T-helper 2 cell (primary cell): ENCODE measurements at places on chromosomes 2 and 18.

GRCh38 chr2:241760301-241760771 lies 16.3 kb upstream of the GAL3ST2 start:
- no peak for DNase-seq

GRCh38 chr2:67456428-67456827 lies 59.3 kb downstream of the ETAA1 start:
- no peak for DNase-seq

DNA sequence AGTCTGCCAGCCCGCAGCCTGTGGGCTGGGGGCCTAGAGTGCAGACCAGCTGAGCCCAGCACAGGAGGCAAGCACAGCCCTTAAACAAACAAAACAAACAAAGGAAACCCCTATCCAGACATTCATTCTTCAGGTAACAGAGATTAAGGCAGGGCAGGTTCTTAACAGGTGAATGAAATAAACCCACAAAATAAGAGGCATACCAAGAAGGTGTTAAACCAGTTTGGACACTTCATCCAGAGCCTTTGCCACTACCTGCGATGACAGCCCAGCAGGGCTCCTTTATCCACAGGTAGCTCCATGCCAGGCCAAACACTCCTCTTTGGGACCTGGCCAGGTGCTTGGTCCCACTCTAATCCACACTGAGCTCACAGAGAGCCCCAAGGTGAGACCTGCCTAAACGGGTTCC lies 209.7 kb upstream of the SIX2 start:
- DNase-seq, result no peak

DNA sequence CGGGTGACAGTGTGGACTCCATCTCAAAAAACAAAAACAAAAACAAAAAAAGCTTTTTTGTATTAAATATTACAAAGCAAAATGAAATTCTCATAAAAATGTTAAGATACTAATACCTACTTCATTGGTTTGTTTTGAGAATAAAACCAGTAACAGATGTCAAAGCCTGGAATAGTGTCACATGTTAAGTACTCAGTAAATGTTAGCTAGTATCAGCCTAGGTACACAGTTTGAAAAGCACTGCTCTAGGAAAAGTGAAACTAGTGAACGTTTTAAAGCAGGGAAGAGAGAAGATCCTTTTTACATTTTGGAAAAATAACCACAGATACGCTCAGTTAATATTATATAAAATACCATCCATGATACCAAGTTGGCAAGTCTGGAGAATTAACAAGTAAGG lies 37.1 kb upstream of the ADAM17 start:
- DNase-seq, result no peak

DNA sequence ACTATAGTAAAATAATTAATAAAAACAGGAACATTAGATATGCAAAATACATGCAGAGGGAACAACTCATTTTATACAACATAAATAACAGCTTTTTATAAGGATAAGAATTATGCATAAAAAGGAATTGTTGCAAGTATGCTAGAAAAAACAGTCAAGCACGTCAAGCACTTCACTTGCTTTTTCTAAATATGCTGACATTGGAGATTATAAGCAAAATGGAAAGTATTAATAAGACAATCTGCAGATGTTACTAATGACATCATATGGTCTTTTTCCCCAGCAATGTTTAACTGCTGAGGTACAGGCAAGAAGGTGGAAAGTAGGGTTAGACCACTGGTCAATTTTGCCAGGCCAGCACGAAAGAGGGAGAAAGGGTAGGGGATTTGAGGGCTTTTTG lies 111.7 kb downstream of the HIBCH start:
- no peak for DNase-seq

DNA sequence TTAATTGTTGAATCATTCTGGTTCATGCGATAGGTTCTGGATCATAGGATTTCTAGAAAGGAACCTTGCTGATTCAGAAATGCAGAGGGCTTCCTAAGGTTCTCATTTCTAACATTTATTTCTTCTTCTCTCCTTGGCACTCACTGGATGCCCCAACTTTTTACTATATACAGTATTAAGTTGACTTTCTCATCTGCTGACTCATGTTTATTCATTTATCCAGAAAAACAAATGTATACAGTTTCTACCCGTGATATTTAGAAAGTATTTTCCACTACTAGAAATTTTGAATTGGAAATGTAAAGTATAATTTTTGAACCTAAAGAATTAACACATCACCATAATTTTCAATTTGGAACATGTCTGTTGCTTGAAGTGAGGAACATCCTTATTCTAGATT lies 32.2 kb upstream of the OTX1 start:
- DNase-seq, result no peak

DNA sequence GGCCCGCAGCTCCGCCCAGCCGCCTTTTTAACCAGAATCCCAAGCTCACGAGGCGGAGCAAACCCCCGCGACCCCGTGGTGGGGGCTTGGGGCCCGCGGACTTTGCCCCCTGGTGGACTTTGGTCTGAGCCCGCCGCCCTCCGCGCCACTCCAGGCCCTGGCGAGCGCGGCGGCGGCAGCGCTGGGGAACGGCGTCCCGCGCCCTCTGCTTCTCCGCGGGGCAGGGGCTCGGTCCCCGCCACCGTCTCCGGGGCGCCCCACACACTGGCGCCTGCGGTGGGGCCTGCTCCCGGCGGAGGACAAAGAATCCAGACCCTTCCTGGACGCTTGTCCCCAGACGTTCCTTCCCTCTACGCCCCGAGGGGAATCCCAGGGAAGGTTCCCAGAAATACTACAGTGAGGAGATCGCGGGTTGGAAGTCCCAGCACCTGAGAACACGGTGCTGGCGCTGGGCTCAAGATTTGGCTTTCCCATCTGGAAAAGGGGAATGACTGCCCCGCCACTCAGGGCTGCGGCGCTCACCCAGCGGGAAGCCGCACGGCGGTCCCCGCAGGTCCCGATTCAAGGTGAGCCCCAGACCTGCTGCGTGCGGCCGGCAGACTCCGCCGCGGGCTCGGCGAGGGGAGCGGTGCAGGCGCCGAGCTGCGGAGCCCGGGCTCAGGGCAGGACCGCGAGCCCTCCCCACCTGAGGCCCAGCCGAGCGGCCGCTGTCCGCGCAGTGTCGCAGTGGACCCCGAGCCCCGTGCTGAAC lies at the start of gene HAAO:
Gene HAAO (minus strand): TSS at position 1 of the 751 bp plus-strand sequence. CDS start 47 bp downstream, outside the sequence.
- no peak for DNase-seq

DNA sequence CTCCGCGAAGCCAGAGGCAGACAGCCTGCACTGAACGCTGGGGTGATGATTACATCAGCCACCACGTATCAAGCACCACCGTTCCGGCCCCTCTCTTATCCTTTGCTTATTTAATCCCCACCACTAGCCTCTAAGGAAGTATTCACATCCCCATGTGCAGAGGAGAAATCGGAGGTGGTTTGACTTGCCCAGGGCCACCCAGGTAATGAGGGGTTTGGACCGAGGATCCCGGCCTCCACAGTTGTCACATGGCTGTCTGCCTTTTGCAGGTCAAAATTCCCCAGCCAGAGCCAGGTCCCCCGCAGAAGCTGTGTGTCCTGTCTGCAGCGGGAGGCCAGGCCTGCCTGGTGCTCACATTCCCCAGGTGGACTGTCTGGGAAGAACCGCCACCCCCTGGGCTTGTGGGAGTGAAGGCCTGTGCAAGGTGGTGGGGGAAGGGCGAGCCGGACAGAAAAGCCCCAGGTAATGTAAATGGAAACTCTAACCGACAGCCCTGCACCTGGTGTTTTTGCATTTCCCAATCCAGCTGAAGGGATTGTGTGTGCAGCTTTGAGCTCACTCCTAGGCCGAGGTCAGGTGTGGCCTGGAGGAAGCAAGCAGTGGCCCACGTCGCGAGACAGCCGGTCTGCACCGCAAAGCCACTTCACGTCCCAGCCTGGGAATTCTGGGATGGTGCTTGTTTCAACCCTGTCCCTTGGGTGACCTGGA lies 108.5 kb upstream of the ID2 start:
- no peak for DNase-seq

GRCh38 chr2:162433491-162433890 lies 89.6 kb downstream of the GCA start:
- no peak for DNase-seq

- no peak for DNase-seq
Observed at GRCh38 chr18:66461344-66461743, 142.5 kb downstream of the CDH19 start.

GRCh38 chr2:216478151-216478550 lies 20.5 kb upstream of the RPL37A start:
- DNase-seq, result no peak

DNA sequence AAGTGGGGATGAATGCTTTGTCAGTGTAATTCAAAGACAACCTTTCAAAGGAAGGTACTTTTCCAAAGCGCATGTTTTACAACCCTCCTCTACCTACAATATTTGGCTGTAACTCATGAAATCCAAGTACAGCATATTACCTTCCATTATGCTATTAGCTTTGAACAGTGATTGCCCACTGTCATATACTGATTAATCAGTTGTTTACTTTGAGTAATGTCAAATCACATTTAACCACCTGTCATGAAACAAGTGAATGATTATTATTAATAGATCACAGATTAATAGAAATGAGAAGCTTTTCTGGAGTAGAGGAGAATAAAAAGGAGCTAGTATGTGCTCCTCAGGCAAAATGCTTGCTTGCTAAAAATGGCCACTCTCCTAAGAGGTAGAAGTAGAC lies 150.5 kb upstream of the SMAD7 start:
- no peak for DNase-seq

- DNase-seq, result no peak
Observed at GRCh38 chr18:8747440-8747937, 42.1 kb downstream of the MTCL1 start.

DNA sequence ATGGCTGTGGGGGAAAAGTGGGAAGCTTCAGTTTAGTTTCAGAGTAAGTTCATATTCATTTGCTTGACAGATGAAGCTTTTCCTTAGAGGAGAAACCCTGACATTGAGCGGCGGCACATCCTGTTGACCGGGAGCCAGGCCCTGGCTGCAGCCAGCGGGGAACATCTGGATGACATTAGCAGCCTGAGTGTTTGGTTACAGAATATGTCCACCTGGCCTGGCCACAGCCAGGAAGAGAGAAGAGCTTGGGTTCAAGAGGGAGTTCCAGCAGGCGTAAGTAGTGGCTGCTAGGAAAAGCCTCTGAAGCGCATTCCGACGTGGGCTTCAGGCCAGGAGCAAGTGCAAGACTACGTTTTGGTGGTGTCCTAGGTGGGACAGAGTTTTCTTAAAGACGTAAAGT lies 144.9 kb upstream of the MYCN start:
- DNase-seq, result no peak

DNA sequence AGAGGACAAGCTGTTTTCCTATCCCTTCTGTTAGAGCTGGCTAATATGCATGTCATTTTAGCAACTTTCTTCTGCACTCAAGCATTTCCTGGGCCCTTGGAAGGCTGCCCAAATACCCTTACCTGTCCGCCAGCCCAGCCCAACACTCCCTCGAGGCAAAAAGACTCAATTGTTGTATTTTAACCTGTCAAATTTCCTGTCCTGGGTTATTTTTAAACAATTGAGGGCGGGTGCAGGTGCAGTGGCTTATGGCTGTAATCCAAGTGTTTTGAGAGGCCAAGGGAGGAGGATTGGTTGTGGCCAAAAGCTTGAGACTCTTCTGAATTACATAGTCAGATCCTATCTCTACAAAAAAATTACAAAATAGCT lies 125.0 kb upstream of the ARHGAP28 start:
- DNase-seq, result no peak

GRCh38 chr2:158482594-158482993 lies 25.8 kb downstream of the PKP4 start:
- no peak for DNase-seq

DNA sequence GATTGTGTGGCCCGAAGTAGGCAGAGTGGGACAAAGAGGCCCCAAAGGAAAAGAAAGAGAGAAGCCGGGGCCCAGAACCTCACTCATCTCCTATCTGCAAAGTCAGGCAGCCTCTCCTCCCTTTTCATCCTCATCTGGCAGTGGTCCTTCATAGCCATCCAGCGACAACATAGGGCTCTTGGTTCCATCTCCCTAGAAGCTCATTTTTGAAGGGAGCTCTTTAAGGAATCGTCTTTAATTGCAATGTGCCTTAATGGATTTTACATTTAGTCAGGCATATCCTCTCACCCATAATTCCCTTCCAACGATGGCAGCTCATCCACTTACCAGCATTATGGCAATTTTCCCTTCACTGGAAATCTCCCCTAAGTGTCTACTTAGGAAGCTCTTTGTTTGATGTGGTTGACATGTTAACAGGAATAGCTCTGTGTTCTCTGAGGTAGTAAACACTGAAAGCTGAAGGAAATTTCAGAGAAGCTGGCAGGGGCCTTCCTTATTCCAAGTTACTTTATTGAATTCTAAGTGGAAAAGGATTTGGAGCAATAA lies 780.6 kb downstream of the TSN start:
- no peak for DNase-seq

DNA sequence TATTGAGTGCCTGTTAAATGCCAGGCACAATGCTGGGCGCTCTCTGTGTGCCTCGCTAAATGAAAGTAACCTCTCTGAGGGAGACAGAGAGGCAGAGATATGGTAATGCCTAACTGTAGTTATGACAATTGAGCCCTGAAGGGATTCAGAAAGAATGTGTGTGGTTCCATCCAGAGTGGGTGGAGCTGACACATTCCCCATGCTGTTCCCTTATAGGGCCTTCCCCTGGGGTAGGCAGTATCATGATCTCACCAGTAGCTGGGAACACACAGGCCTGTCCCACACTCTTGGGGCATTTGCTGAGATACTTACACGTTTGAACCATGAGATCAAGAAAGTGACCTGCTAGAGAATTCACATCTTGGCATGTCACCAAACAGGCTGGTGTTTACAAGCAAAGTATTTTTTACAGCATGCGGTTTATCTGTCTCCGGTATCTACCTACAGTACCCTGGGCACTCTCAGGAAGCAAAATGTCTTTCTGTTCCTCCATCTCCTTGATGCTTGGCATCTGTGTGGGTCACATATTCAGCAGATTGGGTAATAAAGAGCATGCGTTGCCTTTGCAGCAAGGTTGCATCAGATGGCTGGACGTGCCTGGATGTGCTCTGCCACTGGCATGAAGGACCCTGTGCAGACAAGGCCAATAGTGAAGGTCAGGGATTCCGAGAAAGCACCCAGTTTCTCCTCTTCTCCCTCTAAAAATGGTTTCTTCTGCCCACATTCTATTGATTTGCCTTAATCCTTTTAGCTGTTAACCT lies 9.4 kb downstream of the CTIF start:
- no peak for DNase-seq

GRCh38 chr2:27316655-27317412 lies 6.1 kb downstream of the MPV17 start:
- no peak for DNase-seq

DNA sequence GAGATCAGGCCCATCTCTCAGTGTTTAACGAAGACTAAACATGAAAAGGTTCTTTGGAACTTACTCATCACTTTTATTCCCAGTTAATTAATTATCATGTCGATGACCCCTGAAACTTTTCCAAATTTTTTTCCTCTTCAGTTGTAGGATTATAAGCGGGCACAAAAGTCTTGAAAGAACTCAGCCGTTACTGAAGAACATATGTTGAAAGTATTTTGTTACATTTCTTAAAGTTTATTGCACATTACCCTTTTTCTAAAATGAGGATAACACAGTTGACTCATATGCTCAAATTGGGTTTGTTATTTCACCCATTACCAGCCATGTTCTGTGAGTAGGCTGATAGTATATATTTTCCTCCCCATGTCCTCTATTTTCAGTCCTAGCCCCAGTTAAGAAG lies 75.9 kb upstream of the COL3A1 start:
- no peak for DNase-seq

- no peak for DNase-seq
Observed at GRCh38 chr2:123502931-123503330, 522.2 kb upstream of the CNTNAP5 start.

GRCh38 chr2:6866275-6866671 lies 566 bp upstream of the CMPK2 start:
- peak; percentile 46 for DNase-seq
